ENCODE measurements at places on chromosomes 11 and 22. TPM values are rescaled to one million over a fixed set of nuclear protein-coding genes. Genes with fewer than 3 reads are reported as not detected.

GRCh38 chr11:32231909-32232493, 141.1 kb downstream of the RCN1 start:
- no peak for DNase-seq

GRCh38 chr22:41819257-41819656, 13.6 kb upstream of the SREBF2 start:
- no peak for DNase-seq

- DNase-seq = no peak
Measured at GRCh38 chr11:7671347-7672215, 1.7 kb downstream of the CYB5R2 start.

GRCh38 chr11:83816572-83817187, 530.5 kb upstream of the CCDC90B start:
- no peak for DNase-seq

- peak; percentile 93 for DNase-seq
Measured at GRCh38 chr11:44978961-44979331, 28.3 kb upstream of the TP53I11 start.

DNA sequence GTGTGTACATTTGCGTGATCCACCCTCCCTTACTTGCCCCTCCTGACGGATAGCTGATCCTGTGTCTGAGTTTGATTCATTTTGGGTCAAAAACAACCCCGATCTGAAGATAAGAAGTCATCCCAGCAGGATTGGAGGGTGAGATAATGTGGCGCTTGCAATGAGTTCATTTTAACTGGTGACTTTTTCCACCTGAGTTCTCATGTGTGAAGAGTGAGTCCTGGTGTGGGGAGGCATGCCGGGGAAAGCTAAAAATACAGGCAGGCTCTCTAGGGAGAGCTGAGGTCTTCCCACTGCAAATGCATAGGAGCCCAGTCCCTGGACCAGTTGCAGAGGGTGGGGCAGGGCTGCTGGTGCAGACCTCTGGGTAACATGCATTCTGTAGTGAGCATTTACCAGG, 35.7 kb upstream of the ELF5 start:
- no peak for DNase-seq

- DNase-seq = no peak
Measured at GRCh38 chr22:43205748-43206508, 19.0 kb upstream of the TTLL12 start.

GRCh38 chr22:46681010-46681409, 57.0 kb downstream of the CERK start:
- no peak for DNase-seq

- no peak for DNase-seq
Measured at GRCh38 chr11:121711939-121712338, 259.2 kb upstream of the SORL1-AS1 start.

The GLYATL1 gene
- 0.72 TPM for total RNA-seq

The BDNF gene
- total RNA-seq = 0.40 TPM

The CLP1 gene
- total RNA-seq = 13.5 TPM

Measured in colonic mucosa (tissue), 4 donors.